DMS 273 treated with DMSO at 0.1 percent for 48 hours (cell line): ENCODE measurements at places on chromosomes 3 and 15.
A peak's percentile ranks its signal among the peaks of the same experiment; 100 is the strongest.

DNA sequence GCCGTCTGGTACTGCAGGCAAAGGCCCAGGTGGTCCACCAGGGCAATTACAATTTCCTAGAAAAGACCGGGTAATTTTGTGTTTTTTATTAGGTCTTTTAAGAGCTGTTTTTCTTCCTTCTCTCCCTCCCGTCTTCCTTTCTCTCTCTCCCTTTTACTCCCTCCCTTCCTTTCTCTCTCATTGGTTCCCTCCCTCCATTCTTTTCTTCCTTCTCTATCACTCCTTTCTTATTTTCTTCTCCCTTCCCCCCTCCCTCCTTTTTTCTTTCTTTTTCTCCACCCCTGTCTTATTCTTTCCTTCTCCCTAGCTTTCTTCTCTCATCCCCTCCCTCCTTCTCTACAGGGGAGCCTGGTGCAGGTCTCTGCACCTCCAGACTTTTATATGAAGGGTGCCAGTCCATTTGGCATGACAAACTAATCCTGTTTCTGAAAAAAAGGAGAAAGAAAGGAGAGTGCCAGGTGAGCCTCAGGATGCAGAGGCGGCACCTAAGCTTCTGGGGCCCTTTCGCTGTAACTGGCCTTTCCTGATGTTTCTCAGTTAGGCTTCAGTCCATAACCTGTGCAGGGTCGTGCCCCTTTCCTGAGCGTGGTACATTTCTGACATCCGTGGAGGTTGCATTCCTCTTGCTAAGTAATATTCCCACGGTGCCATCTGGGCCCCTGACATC, 9.1 kb upstream of the ONECUT1 start:
- no peak for DNase-seq

GRCh38 chr3:140859592-140860336, 81.9 kb upstream of the SLC25A36 start:
- DNase-seq: no peak

- DNase-seq: no peak
Observed at GRCh38 chr3:161599697-161600096, 103.1 kb downstream of the OTOL1 start.

DNA sequence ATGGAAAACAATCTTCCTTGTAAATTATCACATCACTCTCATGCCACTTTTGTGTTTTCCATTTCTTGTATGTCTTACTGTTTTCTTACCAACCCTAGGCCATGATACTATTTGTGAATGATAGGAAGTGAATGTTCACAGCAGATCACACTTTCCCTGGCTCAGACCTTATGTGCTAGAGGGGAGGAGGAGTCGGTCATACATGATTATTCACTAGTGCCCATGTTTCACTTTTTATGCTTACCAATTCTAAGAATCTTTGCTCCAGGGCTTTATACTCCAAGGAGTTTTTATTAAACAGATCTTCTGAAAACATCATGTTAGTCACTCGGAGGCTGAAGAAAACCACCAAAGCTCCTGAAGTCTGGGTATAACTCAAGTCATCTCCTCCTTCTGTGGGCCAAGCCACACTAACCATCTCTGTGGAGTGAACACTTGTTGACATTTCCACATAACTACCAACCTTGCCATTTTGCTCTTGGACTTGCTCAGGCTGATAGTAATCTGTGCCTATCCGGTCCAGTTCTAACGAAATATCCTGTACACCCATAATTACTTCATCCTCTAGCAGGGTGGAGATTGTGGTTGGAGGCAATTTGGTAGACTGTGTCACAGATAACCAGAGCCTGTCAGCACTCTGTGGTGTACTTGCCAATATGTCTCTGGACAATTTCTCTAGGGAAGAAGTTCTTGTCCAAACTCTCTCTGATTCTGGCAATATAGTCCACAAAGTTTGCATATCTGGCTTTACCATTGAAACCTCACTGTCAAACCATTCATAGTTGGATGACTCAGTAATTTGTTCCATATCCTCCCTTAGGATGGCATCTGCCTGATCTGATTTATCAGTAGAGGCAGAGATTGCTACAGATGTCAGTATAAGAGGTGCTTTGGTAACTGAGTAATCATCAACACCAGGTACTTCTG, 76.8 kb downstream of the IMPG2 start:
- no peak for DNase-seq

DNA sequence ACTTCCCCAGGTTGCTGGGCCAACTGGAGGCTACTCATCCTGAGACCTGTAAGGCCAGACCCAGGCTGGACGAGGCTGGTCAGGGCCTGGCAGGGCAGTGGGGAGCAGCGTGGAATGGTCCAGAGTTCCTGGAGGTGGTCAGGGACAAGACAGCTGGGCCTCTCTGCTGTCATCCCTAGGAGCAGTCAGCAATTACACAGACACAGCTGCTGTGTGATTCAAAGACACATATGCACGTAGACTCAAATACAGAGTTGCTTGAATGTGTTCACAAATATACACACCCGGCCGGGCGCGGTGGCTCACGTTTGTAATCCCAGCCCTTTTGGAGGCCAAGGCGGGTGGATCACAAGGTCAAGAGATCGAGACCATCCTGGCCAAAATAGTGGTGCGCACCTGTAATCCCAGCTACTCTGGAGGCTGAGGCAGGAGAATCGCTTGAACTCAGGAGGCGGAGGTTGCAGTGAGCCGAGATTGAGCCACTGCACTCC, 1.5 kb upstream of the CD276 start:
- DNase-seq: no peak

DNA sequence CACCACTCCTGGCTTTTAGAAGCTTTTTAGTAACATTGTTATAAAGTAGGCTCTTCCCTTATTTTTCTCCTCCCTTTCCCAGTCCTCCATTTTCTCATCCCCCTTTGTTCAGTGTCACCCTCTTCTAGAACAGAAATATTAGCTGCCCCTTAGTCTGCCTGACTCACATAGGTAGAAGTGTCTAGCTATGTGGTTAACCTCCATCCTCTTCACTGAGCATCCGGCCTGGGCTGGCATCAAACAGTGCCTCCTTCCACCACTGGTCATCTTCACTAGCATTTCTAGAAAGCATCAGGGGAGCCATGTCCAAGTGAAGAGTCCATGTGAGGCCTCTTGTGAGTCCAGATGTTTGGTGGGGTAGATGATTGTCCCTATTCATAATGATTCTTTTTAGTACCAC, 70.0 kb upstream of the SKOR1 start:
- no peak for DNase-seq

DNA sequence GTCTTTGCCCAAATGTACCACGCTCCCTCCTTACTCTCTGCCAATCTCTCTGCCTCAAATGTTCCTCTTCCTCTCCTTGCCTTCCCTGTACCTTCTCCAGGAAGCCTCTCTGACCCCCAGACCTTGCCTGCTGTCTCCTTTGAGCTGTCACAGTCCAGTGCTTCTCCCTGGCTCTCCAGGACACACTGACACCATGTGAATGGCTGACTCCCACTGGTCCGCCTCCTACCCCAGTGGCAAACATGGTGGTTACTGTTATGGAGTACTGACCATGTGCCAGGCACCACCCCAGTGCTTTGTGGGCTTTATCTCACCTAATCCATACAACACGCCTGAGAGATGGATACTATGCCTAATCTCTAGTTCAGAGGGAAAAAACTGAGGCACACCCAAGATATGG, 141.9 kb downstream of the TPRA1 start:
- no peak for DNase-seq

DNA sequence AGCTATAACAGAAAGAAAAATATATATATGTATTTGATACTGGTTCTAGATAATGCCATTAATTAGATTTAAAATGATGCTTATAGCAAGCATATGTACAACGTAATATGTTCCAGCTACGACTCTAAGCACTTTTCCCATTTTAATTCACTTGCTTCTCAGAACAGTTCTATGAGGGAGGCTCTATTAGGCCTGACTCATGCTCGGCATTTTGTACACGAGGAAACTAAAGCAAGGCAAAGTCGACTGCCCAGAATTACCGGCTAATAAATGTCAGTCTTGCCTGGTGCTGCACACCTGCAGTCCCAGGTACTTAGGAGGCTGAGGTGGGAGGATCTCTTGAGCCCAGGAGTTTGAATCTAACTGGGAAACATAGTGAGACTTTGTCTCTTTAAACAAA, 106.0 kb downstream of the PTPRG start:
- DNase-seq: no peak

- no peak for DNase-seq
Observed at GRCh38 chr3:70245746-70246525, 66.5 kb downstream of the MDFIC2 start.

GRCh38 chr3:157294953-157295352, 135.0 kb upstream of the CCNL1 start:
- no peak for DNase-seq

GRCh38 chr15:22884344-22884743, 45.9 kb downstream of the NIPA2 start:
- DNase-seq: no peak

DNA sequence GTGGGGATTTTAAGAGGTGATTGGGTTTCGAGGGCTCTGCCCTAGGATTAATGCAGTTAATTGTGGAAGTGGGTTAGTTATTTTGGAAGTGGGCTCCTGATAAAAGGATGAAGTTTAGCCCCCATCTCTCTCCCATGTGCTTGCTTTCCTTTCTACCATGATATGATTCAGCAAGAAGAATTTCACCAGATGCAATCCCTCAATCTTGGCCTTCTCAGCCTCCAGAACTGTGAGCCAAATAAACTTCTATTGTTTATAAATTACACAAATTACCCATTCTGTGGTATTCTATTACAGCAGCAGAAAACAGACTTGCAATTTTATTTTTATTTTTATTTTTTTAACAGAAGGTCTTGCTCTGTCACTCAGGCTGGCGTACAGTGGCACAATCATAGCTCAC, 27.3 kb upstream of the UBE2E1 start:
- no peak for DNase-seq

DNA sequence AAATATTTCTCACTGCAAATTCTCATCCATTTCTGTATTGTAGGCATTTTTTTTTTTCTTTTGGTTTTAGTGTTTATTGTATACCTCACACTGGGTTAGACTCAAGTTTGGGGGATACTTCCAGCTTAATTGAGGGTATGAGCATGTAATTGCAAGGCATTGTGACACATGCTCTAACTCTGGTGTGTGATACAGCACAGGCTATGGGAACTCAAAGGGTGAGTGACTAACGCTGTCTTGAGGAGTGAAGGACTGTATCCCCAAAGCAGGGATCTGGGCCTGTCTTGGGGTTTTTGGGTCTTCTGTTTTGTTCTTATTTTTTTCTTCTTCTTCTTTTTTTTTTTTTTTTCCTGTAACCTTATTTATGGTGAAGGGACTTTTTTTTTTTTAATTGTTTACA, 26.9 kb downstream of the MAP2K1 start:
- no peak for DNase-seq

DNA sequence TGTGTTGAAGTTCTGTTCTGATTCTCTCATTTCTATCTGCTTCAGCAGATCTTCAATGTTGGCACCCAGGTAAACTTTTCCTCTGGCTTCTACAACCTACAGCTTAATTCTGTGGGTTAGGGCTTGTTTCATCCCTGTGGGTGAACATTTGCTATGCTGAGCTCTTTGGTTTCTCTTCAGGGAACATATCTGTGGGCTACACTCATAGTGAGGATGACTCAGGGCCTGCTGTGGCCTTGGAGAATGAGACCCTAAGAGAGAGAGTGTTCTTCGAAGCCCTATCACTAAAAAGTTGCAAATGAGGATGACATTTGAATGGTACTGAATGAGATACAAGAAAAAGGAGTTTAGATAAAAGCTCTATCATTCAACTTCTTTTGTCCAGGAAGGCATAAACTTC, 346.2 kb upstream of the CBLB start:
- DNase-seq: no peak

GRCh38 chr15:24696842-24697241, 21.3 kb downstream of the NPAP1 start:
- no peak for DNase-seq

GRCh38 chr3:40725031-40725430, 200.3 kb downstream of the ZNF621 start:
- DNase-seq: peak; percentile 83

- DNase-seq: no peak
Observed at GRCh38 chr3:104628185-104628789, 738.4 kb upstream of the ALCAM start.

- DNase-seq: no peak
Observed at GRCh38 chr15:95368191-95368590, 962.3 kb upstream of the NR2F2 start.

DNA sequence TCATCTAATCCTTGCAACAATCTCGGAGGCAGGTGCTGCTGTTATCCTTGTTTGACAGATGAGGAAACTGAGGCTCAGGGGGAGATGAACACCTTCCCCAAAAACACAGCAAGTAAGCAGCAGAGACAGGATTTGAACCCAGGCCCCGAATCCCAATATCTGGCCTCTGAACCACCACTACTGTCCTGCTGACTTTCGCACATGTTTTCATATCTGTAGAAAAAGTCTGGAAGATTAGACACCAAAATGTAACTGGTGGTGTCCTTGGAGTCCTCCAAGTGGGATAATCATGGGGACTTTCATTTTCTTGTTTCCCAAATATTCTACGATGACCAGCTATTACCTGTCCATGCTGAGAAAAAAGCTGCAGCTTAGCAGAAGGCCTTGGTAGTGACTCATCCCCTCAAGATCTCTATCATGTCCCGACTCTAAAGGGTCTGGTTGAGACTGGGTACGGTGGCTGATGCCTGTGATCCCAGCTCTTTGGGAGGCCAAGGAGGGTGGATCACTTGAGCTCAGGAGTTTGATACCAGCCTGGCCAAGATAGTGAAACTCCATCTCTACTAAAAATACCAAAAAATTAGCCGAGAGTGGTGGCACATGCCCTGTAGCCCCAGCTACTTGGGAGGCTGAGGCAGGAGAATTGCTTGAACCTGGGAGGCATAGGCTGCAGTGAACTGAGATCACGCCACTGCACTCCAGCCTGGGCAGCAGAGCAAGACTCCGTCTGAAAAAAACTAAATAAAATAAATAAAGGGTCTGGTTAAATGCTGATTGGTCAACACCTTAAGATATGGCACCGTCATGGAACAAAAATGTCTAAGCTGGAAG, 8.6 kb downstream of the IRAK2 start:
- DNase-seq: no peak

GRCh38 chr3:143700431-143700975, 147.8 kb downstream of the SLC9A9 start:
- DNase-seq: no peak

GRCh38 chr15:63104727-63105126, 16.9 kb upstream of the LACTB start:
- DNase-seq: no peak

- DNase-seq: no peak
Observed at GRCh38 chr3:188931531-188931930, 240.2 kb upstream of the TPRG1 start.

- DNase-seq: no peak
Observed at GRCh38 chr15:66039117-66039871, 170.0 kb downstream of the RAB11A start.

DNA sequence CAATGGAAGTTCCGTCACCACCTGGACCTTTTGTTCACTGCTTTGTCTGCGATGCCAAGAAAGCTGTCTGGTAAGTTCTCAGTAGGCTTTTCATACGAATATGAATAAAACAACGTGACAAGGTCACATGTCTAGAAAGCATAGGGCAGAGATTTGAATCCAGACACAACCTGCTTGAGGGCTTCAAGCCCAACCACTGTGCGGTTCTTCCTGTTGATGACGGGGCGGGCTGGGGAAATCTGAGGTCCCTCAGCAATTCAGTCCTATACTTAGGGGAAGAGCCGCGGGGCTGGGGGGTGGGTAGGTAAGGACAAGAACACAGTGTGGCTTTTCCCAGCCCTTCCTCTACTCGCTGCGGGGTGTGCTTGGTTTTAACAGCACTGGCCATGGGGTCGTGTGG, 32.4 kb upstream of the SMAD3 start:
- no peak for DNase-seq

GRCh38 chr3:153853163-153853562, 268.0 kb upstream of the ARHGEF26 start:
- no peak for DNase-seq

- DNase-seq: no peak
Observed at GRCh38 chr3:4644951-4645350, 151.8 kb downstream of the ITPR1 start.

GRCh38 chr3:65935724-65936123, 103.0 kb downstream of the MAGI1 start:
- DNase-seq: no peak
